ENCODE measurements at places on chromosomes 6 and 20.
A peak's percentile ranks its signal among the peaks of the same experiment; 100 is the strongest.

GRCh38 chr6:81693266-81693665 is 59.2 kb downstream of the TENT5A start:
- DNase-seq, result no peak

- no peak for DNase-seq
Measured at GRCh38 chr6:121522771-121523386, 87.4 kb downstream of the GJA1 start.

GRCh38 chr6:107556082-107556481 is 66.2 kb downstream of the SOBP start:
- DNase-seq, result no peak

- no peak for DNase-seq
Measured at GRCh38 chr6:112846681-112847080, 499.6 kb downstream of the RFPL4B start.

- DNase-seq, result no peak
Measured at GRCh38 chr6:74605922-74606581, 599.8 kb downstream of the COL12A1 start.

GRCh38 chr20:37394543-37395409 is 48.8 kb downstream of the SRC start:
- no peak for DNase-seq

DNA sequence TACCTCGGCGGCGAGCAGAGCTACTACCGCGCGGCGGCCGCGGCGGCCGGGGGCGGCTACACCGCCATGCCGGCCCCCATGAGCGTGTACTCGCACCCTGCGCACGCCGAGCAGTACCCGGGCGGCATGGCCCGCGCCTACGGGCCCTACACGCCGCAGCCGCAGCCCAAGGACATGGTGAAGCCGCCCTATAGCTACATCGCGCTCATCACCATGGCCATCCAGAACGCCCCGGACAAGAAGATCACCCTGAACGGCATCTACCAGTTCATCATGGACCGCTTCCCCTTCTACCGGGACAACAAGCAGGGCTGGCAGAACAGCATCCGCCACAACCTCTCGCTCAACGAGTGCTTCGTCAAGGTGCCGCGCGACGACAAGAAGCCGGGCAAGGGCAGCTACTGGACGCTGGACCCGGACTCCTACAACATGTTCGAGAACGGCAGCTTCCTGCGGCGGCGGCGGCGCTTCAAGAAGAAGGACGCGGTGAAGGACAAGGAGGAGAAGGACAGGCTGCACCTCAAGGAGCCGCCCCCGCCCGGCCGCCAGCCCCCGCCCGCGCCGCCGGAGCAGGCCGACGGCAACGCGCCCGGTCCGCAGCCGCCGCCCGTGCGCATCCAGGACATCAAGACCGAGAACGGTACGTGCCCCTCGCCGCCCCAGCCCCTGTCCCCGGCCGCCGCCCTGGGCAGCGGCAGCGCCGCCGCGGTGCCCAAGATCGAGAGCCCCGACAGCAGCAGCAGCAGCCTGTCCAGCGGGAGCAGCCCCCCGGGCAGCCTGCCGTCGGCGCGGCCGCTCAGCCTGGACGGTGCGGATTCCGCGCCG is 994 bp downstream of the FOXC1 start:
- peak; percentile 64 for DNase-seq

GRCh38 chr20:21106171-21107017 is at the start of gene LINC00237:
LINC00237 (minus strand) TSS chr20:21106358.
- DNase-seq, result no peak

DNA sequence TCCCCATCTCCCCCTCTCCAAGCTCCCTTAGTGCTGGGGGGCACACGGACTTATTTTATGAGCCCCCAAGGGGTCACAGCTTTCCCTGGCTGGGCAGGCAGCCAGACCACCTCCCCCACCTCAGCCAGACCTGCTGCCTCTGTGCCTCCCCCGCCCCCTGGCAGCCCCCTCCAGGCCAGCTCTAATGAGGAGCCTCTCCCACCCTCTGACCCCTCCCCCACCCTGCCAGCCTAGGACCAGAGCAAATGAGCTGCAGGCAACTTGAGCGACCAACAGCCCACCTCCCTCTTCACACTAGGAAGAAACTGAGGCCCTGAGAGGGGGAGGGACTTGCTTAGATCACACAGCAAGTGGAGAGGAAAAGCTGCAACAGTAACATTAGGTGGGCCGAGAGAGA is 1.9 kb downstream of the GDF5 start:
- no peak for DNase-seq

DNA sequence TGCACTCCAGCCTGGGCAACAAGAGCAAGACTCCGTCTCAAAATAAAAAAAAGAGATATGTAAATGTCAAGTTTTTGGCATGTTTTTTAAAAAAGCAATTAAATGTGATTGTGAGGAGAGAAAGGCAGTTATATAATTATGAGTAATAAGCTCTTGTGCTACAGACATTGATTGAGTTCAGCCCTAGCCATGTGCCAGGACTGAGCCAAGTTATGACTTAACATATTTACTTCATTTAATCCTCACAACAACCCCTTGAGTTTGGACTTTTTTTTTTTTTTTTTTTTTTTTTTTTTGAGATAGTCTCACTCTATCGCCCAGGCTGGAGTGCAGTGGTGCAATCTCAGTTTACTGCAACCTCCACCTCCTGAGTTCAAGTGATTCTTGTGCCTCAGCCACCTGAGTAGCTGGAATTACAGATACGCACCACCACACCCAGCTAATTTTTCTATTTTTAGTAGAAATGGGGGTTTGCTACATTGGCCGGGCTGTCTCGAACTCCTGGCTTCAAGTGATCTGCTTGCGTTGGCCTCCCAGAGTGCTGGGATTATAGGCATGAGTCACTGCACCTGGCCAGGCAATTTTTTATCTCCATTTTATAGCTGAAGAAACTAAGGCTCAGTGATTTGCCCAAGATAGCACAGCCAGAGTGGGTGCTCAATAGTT is 15.0 kb upstream of the CSE1L start:
- DNase-seq, result no peak

DNA sequence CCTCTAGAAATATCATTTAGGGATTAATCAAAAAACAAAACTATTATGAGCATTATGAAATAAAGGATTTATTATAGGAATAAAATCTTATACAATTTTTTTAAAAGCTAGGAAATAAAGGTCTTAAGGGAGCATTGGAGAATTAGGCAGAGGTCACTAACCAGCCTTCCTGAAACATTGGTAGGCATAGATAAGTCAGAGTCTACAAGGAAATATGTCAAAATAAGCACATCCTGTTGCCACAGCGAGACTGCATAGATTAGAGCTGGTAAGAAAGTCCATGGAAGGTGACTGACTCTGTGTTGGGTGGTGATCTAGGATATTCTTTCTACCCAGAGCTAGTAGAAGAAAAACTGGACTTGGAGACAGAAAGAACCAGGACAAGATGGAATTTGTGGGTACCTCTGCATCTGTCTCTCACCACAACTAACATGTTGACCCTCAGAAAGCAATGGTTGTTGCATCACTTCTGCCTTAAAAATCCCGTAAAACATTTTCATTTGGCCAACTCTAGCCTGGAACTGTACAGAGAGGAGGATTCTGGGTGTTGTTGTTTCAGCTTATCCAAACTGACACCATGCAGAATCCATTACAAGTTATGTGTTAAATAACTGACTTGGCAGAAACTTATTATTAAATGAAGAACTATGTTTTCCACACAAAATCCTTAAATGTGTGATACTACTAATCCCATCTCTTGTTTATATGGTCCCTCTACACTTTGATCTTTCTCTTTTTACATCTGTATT is 77.1 kb downstream of the FBXO5 start:
- no peak for DNase-seq

DNA sequence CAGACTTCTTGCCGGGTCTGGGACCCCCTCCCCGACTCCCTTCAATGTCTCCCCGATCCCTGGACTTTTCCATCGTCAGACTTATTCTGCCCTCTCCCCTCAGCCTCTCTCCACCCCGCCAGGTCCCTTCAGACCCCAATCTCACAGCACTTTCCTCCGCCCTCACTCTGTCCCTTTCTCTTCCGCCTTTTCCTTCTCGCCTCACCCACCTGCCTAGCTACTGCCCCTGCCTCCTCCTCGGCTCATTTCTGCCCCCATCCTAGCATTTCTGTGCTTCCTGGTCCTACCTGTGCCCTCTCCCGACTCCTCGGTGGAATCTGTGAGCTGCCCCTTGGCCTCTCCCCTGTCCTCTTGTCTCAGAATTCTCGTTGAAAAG is 616 bp downstream of the CHMP4B start:
- DNase-seq, result no peak

DNA sequence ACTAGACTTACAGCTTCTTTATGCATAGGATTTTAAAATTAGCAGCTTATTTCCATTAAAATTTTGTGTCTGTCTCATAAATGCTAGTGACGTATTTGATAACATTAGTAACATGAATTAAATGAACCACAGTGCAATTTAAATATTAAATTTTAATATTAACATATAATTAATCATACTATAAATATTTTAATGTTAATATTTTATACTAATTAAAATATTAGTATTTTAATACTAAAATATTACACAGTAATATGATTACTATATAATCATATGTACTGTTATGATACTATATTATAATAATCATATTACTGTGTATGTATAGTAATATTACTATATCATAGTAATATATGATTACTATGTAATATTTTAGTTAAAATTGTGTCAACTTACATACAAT is 73.7 kb downstream of the CHD6 start:
- DNase-seq, result no peak

- no peak for DNase-seq
Measured at GRCh38 chr6:81194374-81194773, 558.1 kb downstream of the TENT5A start.

DNA sequence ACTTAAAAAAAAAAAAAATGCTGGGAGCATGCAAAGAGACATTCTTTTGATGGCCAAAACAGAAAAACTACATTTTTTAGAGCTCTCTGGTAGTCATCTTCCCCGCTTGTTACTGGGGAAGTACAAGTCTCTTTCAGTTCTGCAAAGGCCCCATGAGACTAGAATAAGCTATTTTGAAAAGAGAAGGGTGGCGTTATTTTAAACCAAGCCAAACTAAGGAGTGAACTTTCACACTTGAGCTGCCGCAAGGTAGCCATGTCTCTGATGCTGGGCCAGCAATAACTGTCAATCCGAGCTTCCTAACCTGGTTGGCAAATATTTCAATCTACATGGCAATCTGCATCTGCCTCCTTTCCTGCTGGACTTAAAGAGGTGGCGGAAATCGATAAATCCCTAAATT is 96.7 kb downstream of the L3MBTL3 start:
- peak; percentile 53 for DNase-seq

DNA sequence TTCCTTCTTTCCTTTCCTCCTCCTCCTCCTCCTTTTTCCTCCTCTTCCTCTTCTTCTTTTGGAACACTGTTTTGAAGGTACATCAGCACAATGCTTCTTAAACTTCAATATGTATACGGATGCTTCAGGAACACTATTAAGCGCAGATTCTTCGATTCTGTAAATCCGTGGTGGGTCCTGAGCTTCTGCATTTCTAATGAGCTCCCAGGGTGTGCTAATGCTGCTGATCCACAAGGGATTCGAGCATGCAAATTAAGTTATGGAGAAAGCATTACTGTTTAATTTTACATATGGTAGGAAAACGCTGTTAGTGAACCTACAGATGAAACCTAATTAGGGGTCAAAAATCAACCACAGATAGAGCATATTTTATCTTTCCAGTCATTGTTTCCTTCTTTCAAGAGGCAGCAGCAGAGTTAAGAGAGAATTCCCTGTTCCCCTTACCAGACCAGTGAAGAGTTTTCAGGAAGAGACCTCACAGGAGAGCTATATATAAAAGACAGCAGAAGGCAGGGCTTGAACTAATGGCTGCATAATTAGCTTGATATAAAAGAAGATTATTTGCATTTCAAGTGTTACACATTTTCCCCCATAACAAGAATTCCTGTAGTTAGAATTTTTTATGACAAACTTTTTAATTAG is 47.2 kb downstream of the KIF13A start:
- DNase-seq, result no peak

DNA sequence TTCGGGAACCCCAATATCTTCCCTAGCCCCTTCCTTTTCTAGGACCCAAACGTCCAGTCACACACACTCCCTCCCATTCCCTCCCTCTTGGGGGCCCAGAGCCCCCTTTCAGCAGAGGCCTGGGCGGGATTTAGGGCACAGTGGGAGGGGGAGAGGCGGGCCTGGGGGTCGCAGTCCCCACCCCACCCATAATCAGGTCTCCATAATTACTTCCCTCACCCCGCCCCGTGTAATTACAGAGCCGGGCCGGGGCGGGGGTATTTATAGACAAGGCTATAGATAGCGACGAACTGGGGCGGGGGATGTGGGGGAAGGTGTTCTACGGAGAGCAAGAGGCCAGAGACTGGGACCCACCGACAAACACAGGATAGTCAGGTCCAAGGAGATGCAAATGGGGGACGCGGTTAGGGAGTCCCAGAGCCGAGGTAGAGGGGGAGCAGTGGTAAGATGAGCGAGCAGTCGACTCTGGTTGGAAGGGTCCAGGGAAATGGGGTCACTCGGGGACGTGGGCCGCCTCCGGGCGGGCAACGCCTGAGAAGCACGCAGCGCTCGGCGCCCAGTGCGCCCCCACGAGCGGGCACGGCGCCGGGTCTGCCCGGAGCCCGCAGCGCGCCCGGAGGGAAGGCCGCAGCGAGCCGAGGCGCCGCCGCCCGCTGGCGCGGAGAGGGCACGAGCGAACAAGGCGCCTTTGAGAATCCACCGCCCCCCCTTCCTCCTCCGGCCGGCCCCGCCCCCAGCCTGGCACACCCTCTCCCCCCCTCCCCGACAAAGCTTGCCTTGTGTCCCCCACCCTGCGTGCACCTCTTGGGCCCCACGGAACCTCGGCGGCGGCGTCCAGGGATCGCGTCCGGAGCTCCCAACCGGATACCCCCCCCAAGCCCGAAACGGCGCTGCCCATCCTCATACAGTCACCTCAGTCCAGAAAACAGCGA is 670 bp upstream of the COL11A2 start:
- DNase-seq, result peak; percentile 56

DNA sequence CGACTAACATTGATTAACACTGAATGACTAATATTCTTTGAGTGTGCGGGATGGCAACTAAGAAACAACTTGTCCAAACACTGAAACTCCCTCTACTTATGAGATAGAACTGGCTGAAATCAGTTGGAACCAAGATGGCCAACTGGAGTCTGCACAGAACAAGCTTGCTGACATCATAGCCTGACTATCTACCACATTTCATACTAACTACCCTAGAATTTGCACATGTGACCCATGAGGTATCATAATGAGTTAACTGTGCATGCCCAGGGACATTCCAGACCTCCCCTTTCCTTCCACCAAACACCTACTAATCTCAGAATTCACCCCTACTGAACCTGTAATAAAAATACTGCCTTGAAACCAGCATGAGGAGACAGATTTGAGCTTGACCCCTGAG is 43.2 kb downstream of the PHIP start:
- no peak for DNase-seq

DNA sequence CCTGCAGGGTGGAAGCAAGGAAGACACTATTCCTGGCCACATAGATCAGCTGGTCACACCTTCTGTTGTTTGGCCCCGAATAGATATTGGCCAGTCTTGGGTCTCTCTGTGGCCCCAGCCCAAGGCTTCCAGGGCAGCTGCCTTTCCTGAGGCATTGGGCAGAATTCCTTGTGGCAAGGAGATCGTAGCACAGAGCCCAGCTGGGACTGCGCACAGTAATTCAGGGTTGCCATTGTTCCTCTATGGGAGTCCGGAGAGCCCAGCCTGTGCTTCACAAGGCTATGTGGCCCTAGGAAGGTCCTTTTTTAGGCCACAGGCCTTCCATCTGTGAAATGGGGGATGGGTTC is 6.9 kb downstream of the SGK2 start:
- DNase-seq, result no peak

GRCh38 chr6:134235937-134236751 is 81.8 kb downstream of the SGK1 start:
- DNase-seq, result peak; percentile 63
